ENCODE measurements at places on chromosomes 11 and 22.
A peak's percentile ranks its signal among the peaks of the same experiment; 100 is the strongest.

- DNase-seq = no peak
Observed at GRCh38 chr11:3817181-3817800, 8.9 kb downstream of the PGAP2 start.

DNA sequence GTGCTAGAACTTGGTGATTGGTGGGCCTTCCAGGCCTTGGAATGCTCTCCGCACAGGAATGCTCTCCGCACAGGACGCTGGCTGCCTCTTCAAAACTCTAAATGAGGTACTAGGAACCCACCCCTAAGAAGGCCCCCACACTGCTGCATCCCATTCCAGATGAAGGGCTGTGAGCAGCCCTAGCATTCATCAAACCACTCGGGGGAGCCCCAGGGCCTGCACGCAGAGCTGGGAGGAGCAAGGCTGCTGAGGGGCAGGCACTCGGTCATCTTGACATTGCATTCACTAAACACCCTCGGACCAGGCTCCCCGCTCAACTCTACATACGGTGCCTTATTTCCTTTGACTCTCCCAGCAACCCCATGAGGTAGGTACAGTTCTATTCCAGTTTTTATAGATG is 49.2 kb upstream of the EMID1 start:
- no peak for DNase-seq

- DNase-seq = no peak
Observed at GRCh38 chr11:78742430-78742829, 167.8 kb upstream of the NARS2 start.

DNA sequence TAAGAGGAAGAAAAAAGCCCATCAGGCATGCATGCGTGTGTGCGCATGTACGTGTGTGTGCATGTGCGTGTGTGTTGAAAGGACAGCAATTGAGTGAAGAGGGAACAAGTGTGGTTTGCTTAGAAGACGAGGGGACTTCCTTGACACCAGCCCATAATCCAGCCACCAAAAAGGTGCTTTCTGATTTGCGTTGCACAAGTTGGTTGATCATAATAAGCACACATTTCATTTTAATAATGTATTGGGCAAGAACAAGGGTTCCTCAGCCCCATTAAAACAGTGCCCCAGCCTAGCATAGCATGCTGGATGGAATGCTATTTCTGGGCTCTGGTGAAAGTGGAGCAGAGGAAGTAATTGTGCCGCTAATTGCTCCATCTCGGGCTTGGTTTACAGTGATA is 493.2 kb downstream of the MIAT start:
- no peak for DNase-seq

DNA sequence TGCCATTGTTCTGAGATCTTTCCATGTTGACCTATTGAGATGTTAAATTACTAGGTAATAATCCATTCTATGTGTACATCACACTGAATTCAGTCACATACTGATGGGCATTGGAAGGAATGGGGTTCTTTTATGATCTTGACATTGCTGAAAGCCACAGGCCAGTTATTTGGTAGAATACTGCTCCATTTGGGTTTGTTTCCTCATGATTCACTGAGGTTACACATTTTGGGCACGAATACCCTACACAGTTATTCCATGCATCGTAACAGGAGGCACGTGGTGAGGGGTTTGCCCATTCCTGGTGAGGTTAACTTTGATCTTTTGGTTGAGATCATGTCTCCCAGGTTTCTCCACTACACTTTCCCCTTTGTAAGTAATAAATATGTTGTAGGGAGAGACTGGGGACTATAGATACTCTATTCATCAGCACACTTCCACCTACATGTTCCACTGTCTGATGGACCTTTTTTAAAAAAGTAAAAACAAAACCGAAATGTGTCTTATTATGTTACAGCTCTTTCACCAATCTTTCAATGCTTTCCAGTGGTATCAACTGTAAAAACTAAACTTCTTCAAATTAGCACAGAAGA is 12.0 kb upstream of the FOLR1 start:
- DNase-seq = peak; percentile 9

DNA sequence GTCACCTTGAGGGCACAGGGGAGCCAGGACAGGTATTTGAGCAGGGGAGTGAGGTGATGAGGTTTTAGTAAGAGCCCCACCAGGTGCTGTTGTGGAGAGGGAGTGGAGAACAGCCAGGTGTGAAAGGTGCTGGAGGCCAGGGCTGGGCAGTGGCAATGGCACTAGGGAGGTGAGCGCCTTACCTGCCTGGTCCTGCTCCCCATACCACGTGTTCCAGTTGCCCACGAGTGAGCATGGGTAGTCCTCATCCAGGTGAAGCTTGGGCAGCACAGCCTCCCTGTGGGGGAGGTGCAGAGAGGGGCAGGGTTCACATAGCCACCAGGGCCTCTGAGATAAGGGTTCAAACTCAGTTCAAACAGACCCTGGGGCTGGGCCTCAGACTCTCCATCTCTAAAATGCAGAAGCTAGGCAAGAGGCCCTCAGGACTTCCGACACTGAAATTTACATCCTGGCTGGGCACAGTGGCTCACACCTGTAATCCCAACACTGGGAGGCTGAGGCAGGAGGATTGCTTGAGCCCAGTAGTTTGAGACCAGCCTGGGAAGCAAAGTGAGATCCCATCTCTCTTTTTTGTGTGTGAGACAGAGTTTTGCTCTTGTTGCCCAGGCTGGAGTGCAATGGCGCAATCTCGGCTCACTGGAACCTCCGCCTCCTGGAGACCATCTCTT is 11.8 kb downstream of the NIPSNAP1 start:
- DNase-seq = no peak

DNA sequence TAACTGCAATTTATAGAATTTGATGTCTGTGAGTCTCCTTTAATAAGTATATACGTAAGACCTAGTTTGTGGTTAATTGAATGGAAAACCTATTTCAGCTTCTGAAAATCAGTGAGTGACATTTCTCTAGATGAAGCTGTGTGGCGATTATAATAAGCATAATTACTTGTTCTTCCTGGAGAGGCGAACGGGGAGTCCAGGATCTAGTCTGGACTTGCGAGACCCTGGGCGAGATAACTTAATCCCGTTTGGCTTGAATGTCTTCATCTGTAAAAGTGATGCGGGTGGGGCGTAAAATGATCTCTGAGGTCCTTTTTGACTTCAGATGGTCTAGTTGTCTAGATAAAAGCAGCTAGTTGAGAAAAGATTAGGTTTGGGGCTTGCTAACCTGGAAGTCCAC is 1.1 kb downstream of the PRRG4 start:
- DNase-seq = no peak

GRCh38 chr11:68750195-68751003 is 921 bp downstream of the TESMIN start:
- no peak for DNase-seq

DNA sequence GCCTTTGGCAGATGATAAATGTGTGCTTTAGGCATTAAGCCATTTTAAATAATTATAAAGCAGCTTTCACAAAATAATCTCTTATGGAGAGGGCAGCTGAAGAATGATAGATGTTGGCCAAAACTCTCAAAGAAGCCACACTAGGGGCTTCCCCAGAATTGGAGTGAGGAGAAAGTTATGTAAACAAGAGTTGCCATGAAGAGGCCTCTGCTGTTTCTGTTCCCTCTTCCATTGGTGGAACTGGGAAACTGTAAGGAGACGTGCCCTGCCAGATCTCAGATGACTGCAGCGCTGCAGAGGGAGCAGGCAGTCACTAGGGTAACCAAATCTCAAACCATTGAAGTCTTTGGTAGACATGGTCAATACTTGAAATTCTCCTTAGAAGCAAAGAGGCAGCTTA is 19.4 kb upstream of the APLP2 start:
- no peak for DNase-seq

DNA sequence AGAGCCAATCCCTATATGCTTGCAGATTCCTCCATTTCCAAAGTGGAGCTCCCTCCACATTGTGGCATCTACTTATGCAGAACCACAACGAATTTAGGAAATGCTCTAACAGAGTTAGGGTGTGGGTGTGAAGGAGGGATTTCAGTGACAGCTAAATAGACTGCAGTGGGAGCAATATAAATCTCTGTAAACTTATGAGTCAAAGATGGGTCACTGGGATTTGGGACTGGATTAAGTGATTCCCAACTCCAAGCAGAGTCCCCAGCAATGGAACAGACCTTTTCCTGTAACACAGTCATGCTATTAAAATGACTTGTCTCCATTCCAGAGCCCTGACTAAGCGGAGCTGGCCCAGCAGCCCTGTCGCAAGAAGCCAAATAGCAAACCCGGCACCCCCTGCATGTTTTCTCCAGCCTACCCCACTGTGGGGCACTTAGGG is 36.6 kb downstream of the RPL27A start:
- no peak for DNase-seq

GRCh38 chr11:124950601-124951330 is 3.2 kb upstream of the CCDC15 start:
- DNase-seq = no peak

DNA sequence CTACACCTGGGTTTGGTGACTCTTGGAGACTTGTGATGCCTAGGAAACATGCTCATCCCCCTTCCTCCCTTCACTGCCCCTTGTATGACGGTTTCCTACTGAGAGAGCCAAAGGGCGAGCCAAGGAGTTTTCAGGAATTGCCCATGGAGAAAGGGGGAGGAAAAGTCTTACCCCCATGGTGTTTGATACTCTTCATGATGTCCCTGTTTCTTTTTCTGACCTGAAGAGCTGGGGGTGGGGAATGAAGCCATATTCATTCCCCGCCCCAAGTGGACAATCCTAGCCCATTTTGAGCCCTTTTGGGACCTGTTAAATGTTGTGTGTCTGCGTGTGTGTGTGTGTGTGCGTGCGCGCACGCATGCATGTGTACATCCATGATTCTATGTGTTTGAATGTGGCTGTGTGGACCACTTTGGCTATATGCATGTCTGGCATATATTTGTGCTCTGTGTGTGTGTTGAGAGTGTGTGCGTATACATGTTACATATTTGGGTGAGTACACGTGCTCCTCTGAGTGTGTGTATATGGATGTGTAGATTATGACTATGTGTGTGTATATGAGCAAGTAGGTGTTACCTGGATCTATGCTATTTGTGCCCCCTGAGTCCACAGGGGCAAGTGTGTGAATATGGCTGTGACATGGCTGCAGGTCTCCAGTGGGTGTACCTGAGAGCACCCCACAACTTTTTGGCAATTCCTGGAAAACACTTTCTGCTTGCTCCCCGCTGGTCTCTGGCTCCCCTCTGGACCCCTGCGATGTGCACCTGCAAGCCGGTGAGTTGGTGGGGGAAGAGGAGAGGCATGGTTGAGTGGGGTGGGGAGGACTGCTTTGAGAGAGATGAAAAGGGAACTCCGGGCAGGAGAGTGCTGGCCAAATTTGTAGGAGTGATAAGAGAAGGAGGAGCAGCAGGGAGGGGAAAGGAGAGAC is 24.6 kb downstream of the OTOG start:
- no peak for DNase-seq

DNA sequence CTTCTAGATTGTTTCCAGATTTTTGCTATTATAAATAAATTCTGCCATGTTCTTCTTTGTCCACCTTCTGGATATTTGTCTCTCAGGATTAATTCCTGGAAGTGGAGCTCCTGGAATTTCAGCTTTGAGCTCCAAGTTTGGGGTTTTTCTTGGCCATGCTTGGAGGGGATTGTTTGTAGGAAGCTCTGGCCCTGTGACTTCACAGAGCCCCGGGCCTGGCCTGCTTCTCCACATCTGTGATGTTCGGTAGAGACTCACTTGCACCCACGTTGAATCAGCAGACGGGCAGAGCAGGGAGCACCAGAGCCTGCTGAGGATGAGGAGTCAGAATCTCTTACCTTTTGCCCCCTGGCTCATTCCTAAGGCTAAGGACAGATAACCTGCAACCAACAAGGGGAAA is 35.7 kb downstream of the LRRC32 start:
- DNase-seq = no peak

GRCh38 chr11:86506235-86506634 is 131.5 kb downstream of the CCDC81 start:
- no peak for DNase-seq

GRCh38 chr11:104873252-104873651 is 25.0 kb downstream of the CASP12 start:
- DNase-seq = no peak
